H1 (cell line): ENCODE measurements at places on chromosomes 16 and 17. TPM values are rescaled to one million over a fixed set of nuclear protein-coding genes. Genes with fewer than 3 reads are reported as not detected.

DNA sequence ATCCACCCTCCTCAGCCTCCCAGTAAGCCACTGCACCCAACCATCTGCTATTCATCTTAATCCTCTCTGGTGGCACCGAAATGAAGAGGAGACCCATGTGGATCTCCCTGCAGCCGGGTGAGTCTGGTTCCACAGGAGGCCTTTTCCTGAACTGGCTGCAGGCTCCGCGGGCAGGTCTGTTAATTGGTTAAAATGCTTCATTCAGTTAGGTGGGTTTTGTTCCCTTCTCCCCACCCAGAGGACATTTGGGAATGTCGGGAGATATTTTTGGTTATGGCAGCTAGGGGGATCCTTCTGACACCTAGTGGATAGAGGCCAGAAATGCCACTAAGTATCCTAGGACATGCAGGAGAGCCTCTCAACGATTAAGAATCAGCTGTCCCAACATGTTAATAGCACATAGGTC lies 16.7 kb downstream of the C16orf54 start:
- no peaks in the 10 kb centered on the region for H3K27me3 ChIP-seq
- no peak for DNase-seq
- H3K27ac ChIP-seq = no peak overlapping the region
- H3K36me3 ChIP-seq = peaks cover 47% of the 10 kb centered on the region

DNA sequence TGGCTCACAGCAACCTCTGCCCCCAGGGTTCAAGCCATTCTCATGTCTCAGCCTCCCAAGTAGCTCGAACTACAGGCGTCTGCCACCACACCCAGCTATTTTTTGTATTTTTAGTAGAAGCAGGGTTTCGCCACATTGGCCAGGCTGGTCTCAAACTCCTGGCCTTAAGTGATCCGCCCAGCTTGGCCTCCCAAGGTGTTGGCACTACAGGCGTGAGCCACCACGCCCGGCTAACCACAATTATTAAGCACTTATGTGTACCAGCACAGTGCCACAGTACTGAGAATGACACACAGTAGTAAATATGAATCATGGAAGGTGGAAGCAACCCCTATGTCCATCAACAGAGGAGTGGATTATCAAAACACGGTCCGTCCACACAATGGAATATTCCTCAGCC lies 49.8 kb downstream of the COTL1 start:
- H3K27me3 ChIP-seq = no peaks in the 10 kb centered on the region
- no peak overlapping the region for H3K4me3 ChIP-seq
- H3K36me3 ChIP-seq = no peaks in the 10 kb centered on the region
- H3K27ac ChIP-seq = no peak overlapping the region
- H3K4me1 ChIP-seq = peaks cover 12% of the 10 kb centered on the region

DNA sequence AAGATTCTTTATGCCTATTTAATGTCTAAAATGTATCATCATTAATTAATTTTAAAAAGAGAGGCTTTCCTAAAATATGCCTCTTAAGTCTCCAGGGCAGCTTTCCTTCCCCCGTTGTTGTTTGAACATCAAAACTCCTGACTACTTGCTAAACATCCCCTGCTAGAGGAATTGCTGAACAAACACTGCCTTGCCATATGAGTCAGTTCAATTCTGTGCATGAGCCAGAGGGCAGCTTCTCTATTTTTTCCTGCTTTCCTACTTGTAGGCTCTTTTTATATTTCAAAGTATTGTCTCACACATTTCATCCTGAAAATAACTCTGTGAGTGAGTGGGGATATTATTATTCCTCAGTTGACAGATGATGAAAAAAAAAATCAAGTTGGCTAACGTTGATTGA lies 143.4 kb downstream of the HS3ST4 start:
- no peak overlapping the region for H3K4me3 ChIP-seq
- H3K27ac ChIP-seq = no peak overlapping the region
- H3K36me3 ChIP-seq = no peaks in the 10 kb centered on the region
- H3K27me3 ChIP-seq = no peaks in the 10 kb centered on the region

- H3K36me3 ChIP-seq = no peaks in the 10 kb centered on the region
- no peak for DNase-seq
- H3K27me3 ChIP-seq = no peaks in the 10 kb centered on the region
- H3K4me3 ChIP-seq = no peak overlapping the region
- H3K27ac ChIP-seq = no peak overlapping the region
- H3K4me1 ChIP-seq = no peaks in the 10 kb centered on the region
These were observed 80.9 kb upstream of the MTMR4 start for GRCh38 chr17:58595194-58595792.

- H3K4me1 ChIP-seq = no peaks in the 10 kb centered on the region
- no peak for DNase-seq
- no peak overlapping the region for H3K4me3 ChIP-seq
- no peaks in the 10 kb centered on the region for H3K36me3 ChIP-seq
- no peaks in the 10 kb centered on the region for H3K27me3 ChIP-seq
These were observed 15.8 kb downstream of the EMP2 start for GRCh38 chr16:10564591-10564990.

- peaks cover 22% of the 10 kb centered on the region for H3K4me1 ChIP-seq
- H3K27ac ChIP-seq = peak overlapping the region; percentile 99
- peak overlapping the region; percentile 98 for H3K4me3 ChIP-seq
These were observed 539 bp upstream of the VAMP2 start for GRCh38 chr17:8162997-8163977.

DNA sequence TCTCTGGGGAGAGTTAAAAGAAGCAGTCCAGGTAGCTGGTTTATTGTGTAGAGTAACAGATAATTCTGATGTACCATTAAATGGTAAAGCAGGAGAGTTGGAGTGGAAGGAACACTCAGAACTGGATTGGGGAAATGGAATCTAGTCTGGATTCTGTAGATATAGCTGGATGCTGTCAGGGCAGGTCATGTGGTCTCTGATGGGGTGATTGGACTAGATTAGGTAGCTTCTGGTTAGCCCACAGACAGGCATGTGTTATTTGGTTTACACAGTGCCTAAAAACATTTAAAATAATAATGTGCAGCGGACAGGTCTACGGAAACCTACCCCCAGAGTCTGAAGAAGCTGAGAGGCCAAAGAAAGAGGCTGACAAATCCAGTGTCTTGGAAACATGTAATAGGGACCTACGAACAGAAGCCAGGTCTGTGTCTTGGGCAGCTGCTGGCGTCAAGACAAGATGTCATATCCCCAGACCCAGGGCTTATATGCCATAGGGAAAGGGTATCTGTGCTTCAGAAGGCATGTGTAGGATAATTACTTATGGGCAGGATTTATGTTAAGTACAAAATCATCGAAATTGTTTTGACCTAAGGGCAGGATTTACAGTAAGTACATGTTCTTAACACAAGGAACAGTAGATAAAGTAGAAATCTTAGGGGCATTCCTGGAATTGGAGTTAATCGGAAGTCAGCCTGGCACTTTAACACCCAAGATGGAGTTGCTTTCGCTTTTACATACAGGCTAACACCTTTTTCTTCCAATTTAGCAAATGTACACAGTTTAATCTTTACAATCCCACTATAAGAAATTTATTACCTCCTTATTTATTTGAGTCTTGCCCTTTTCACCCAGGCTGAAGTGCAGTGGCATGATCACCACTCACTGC lies 12.4 kb downstream of the LUC7L3 start:
- H3K27me3 ChIP-seq = no peaks in the 10 kb centered on the region
- no peak overlapping the region for H3K27ac ChIP-seq
- H3K4me3 ChIP-seq = no peak overlapping the region
- H3K36me3 ChIP-seq = peaks cover 4% of the 10 kb centered on the region; the same call in 1 of the 2 replicates
- DNase-seq = no peak

- no peak for DNase-seq
- H3K36me3 ChIP-seq = no peaks in the 10 kb centered on the region
- H3K4me1 ChIP-seq = no peaks in the 10 kb centered on the region
- no peaks in the 10 kb centered on the region for H3K27me3 ChIP-seq
- H3K27ac ChIP-seq = no peak overlapping the region
- H3K4me3 ChIP-seq = no peak overlapping the region
These were observed 14.6 kb upstream of the CIITA start for GRCh38 chr16:10862438-10862837.

DNA sequence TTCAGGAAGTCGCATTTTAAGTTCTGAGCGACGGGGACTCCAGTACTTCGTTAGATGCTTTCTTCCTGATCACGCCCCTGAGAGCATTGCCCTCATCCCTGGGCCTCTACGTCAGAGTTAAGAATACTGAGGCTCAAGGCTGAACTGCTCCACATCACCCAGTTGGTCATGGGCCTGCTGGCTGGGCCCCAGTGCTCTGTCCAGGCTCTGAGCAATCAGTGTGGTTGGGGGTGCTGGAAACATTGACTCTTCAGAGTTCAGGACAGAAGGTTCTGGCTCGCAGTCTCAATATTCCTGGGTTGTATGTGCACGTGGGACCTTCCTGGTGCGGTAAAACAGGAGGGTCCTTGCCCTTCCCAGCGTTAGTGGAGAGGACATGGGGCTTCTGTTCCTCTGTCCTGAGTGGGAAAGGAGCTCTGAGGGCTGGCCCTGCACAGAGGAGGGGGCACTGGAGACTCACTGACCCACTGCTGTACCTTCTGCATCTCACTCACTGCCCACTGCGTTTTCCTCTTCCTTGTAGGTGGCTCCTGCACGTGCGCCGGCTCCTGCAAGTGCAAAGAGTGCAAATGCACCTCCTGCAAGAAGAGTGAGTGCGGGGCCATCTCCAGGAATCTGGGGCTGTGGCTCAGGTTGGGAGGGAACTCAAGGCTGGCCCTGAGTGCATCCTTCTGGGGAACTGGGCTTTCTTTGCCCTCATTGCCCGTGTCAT lies 518 bp downstream of the MT1E start:
- H3K27me3 ChIP-seq = peaks cover 60% of the 10 kb centered on the region
- no peak for DNase-seq
- H3K36me3 ChIP-seq = no peaks in the 10 kb centered on the region
- H3K27ac ChIP-seq = no peak overlapping the region
- H3K4me1 ChIP-seq = no peaks in the 10 kb centered on the region
- peak overlapping the region; percentile 43 for H3K4me3 ChIP-seq

GRCh38 chr16:72198021-72198711 lies 26.2 kb upstream of the PMFBP1 start:
- H3K27me3 ChIP-seq = no peaks in the 10 kb centered on the region
- no peak overlapping the region for H3K27ac ChIP-seq
- DNase-seq = no peak
- 0 out of 2 replicates have a peak, but pooled peaks cover 2% of the 10 kb centered on the region for H3K4me1 ChIP-seq

- no peak for DNase-seq
- H3K36me3 ChIP-seq = peaks cover 30% of the 10 kb centered on the region
- H3K27ac ChIP-seq = no peak overlapping the region
- no peaks in the 10 kb centered on the region for H3K4me1 ChIP-seq
These were observed 13.3 kb downstream of the HERPUD1 start for GRCh38 chr16:56944954-56945839.

- DNase-seq = no peak
- no peak overlapping the region for H3K4me3 ChIP-seq
- H3K4me1 ChIP-seq = peaks cover 11% of the 10 kb centered on the region; the same call in 1 of the 2 replicates
These were observed 47.4 kb downstream of the KSR1 start for GRCh38 chr17:27503611-27504010.

DNA sequence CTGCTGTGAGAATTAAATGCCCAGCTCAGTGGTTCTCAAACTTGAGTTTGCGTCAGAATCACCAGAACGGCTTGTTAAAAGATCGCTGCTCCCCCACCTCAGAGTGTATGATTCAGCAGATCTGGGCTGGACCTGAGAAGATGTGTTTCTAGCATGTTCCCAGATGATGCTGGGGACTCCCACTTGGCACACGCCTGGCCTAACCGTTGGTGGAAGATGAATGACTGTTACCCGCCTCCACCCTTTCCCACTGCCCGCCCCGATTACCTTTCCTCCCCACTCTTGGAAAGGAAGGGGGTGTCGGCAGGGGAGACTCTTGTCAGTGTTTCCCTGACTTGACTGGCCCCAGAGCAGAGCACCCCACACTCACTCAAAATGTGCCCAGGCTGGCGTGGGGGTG lies 29.3 kb upstream of the ABCC3 start:
- no peak for DNase-seq
- H3K27me3 ChIP-seq = no peaks in the 10 kb centered on the region
- no peaks in the 10 kb centered on the region for H3K36me3 ChIP-seq
- H3K4me1 ChIP-seq = peaks cover 9% of the 10 kb centered on the region; the same call in 1 of the 2 replicates
- H3K27ac ChIP-seq = no peak overlapping the region

DNA sequence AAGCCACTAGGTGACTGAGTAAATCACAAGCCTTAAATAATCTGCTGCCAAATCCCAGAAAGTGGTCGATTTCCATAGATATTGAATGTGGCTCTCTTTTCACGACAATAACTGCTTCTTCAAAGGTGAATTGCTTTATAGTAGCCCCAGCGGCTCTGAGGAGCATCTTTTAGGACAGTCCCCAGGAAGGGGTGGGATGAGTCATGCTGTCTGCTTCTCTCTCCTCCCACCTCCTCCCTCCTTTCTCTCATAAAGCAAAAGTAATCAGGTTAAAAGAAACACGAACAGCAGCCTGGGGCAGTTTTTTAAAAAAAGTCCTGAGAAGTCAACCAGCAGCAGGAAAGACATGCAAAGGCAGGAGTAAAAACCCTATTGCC lies 1.8 kb downstream of the KIAA0513 start:
- no peak for DNase-seq
- H3K4me1 ChIP-seq = peaks cover 3% of the 10 kb centered on the region
- H3K4me3 ChIP-seq = no peak overlapping the region

Gene FTO
- total RNA-seq = 58.3 and 59.8 TPM in 2 replicates

Gene CSH1
- not detected in 2 replicates for total RNA-seq

Gene MPP2
- total RNA-seq = 30.9 and 31.6 TPM in 2 replicates

Gene CENPN
- total RNA-seq = 57.2 and 67.0 TPM in 2 replicates

Gene KRTAP4-6
- not detected in 2 replicates for total RNA-seq
